ENCODE measurements at places on chromosomes 2 and 18. TPM values are rescaled to one million over a fixed set of nuclear protein-coding genes. Genes with fewer than 3 reads are reported as not detected.

- DNase-seq = no peak
These were observed 101.6 kb downstream of the LRRC30 start for GRCh38 chr18:7332452-7332851.

DNA sequence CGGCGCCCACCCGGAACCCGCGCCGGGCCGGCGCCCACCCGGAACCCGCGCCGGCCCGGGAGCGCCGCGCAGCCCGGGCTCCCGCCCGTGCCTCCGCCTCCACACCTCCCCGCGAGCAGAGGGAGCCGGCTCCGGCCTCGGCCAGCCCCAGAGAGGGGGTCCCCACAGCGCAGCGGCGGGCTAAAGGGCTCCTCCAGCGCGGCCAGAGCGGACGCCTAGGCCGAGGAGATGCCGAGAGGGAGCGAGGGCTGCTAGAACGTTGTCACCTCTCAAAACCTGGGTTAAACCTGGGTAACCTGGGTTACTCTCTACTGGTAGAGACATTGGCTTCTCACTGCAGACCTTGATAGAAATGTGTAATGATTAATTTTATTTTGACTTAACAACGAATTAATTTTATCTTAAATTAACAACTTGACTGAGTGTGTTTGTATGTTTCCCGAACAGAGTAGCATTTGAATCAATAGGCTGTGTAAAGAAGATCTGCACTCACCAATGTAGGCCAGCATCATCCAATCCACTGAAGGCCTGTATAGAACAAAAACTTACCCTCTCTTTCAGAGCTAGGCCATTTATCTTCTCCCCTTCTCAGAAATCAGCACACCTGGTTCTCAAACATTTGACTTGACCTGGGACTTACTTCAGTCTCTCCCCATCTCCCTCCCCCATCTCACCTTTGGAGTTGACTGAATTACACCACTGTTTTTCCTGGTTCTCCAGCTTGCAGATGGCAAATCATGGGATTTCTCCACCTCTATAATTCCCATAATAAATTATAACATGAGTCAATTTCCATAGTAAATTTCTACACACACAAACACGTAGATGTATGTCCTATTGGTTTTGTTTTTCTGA lies 242.7 kb downstream of the ASXL3 start:
- no peak for DNase-seq

DNA sequence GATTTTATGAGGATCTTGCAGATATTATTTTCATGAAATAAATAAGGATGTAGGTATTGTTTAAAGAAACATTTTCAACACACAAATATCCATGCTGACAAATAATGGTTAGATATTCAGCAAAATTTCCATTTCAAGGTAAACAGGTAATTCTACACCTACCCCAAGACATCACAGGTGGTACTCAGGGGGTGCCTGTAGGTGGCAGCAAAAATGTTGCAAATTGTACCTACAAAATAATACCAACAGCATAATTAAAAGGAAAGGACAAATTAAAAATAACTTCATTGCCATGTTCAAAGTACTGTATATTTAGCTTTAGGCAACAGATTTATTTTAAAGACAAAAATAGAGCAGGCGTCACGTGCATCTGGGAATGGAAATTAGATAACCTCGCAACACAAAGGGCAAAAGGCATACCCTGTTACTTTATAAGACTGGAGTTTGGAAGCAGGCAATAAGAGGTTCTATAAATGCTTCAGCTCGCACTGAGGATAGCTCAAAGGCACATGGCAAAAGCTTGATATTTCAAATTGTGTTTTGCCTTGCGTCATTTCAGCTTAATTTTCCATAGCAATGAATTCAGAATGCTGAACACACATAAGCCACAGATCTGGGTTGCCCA lies 630.5 kb downstream of the TDRD15 start:
- no peak for DNase-seq

GRCh38 chr2:107809835-107810234 lies 16.9 kb upstream of the RGPD4 start:
- DNase-seq = no peak

DNA sequence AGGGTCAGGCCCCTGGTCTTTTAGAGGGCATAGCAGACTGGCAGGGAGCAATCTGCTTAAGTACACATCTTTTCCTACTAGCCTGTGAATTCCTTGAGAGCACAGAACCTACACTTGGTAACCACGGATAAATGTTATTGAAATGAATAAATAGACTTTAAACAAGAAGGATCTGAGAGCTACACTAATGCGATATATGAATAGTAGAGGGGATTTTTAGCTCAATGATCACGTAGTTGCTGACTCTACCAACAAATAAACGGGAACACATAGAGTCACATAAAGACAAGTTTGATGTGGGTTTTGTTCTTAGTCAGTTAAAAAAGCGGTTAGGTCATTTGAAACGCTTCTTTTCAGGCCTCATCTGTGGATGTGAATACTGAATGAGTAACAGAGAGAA lies 290.3 kb upstream of the CCDC68 start:
- DNase-seq = no peak

GRCh38 chr2:164538240-164538866 lies 82.9 kb downstream of the GRB14 start:
- DNase-seq = no peak

PRKAG3 gene
- not detected for total RNA-seq

SNED1 gene
- total RNA-seq = 133 TPM

TBR1 gene
- total RNA-seq = not detected

GNLY gene
- 8.5 TPM for total RNA-seq

TLX2 gene
- not detected for total RNA-seq

MYCN gene
- total RNA-seq = 0.81 TPM

Data from thoracic aorta (tissue), 2 donors.